ENCODE measurements at places on chromosomes 16 and 17. TPM values are rescaled to one million over a fixed set of nuclear protein-coding genes. Genes with fewer than 3 reads are reported as not detected.

DNA sequence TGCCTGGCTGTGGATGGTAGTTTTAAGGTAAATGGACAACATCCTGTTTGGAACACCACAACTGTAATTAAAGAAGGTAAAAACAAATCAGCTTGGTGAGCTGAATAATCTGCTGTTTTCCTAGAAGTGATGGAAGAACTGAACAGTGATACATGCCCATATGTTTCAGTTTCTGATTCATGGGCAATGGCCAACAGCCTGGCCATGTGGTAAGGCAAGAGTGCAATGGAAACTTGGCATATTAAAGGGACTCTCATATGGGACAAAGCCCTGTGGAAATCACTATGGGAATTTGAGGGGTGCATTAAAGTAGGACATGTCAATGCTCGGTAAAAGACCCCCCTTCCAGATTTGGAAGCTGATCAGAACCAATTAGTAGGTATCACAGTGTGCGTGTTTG is 37.8 kb downstream of the IKZF3 start:
- DNase-seq = no peak

- DNase-seq = no peak
Measured at GRCh38 chr17:14156689-14157088, 80.0 kb downstream of the CDRT15 start.

The EPN3 gene
- total RNA-seq = not detected

GRCh38 chr16:77190190-77190477 is 856 bp upstream of the MON1B start:
- DNase-seq = no peak

DNA sequence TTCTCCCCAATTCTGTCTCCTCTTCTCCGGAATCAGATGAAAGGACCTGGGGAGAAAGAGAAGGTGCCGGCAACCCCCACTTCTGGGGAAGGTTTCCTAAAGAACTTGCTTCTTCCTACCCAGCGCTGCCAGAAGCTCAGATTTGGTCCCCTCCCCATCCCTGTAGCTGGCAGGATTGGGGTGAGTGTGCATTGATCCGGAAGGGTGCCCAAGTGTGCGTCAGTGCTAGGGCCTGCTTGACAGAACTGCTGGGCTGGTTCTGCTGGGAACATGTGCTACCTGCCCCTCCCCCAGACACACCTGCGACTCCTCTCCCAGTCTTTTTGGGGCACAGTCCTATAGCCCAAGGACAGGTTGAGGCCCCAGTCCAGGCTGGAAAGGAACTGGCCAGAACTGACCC is 3.3 kb downstream of the ARL4D start:
- DNase-seq = no peak

GRCh38 chr17:34368946-34369500 is 6.0 kb upstream of the CCL1 start:
- no peak for DNase-seq

DNA sequence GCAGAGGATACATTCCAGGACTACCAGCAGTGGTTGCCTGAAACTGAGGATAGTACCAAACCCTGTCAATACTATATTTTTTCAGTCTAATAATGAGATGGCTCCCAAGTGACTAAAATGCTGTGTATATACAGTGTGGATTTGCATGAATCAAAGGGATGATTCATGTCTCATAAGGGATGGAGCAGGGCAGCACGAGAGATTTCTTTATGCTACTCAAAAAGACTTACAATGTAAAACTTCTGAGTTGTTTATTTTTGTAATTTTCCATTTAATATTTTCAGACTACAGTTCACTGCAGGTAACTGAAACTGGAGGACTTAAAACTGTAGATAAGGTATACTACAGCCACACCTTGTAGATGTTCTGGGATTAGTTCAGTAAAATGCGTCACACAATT is 674.7 kb upstream of the SALL1 start:
- no peak for DNase-seq

The TBC1D3 gene
- not detected for total RNA-seq

DNA sequence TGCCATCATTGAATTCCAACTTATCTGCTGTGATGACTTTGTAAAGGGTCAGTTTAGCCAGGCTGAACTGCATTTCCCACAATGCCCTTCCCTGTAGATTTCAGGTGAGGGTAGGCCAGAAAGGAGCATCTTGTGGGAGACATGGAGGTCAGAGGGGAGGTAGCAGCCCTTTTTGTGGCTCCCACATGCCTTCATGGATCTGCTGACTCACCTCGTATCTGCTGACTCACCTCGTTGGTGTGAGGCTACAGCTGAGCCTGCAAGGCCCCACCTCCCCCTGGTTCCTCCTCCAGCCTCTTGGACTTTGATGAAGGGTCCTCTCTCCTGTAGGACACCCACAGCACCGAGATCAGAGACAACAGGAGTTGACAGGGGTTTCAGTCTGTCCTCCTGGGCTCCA is 102.5 kb downstream of the SALL1 start:
- no peak for DNase-seq

DNA sequence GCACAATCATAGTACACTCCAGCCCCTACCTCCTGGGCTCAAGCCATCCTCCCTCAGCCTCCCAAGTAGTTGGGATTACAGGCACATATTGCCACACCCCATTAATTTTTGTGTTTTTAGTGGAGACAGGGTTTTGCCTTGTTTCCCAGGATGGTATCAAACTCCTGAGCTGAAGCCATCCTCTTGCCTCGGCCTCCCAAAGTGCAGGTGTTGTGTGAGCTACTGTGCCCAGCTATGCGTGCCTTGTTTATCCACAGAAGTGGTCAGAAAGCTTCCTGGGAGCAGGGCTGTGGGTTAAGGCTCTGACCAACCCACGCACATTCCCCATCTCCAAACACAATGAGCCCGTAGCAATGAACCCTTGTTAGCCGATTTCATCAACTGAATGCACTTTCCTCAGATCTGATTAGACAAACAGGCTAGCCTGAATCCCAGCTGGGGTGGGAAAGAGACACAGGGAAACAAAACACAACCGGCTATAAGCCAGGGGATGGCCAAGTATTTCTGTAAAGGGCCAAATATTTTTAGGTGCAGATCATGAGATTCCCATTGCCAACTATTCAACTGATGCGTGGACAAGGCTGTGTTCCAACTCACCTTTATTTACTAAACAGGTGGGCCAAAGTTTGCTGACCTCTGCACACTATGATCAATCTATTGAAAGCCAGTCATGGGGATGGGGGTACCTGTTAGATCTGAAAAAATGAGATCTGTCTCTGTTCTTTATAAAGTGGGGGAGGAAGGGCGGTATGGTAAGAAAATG is 193.6 kb downstream of the CPPED1 start:
- no peak for DNase-seq

The PGAP6 gene
- 36.2 TPM for total RNA-seq

DNA sequence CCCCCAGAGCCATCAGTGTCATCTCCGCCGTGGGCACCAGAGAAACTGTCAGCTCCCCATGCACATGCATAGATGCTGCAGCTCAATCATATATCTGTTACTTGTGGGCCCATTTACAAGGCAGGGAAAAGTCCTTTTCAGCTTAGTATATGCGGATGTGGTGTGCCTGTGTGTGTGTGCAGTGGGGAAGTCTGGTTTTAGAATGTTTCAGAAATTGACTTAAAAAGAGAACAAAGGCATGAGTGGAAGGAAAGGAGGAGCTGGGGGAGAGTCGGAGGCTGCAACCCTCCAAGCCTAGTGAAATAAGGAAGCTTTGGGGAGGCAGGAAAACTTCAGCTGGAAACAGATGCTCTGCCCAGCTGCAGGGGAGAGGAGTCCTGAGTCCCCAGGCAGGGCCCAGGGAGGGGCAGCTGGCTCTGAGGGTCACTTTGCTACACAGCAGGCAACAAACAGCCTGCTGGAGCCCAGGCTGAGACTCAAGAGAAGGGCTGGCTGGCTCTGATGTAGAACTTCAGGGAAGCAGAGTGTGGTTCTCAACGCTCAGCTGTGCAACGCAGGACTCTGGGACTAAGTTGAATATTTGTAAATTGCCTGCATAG is 11.1 kb upstream of the CD300LD start:
- no peak for DNase-seq

DNA sequence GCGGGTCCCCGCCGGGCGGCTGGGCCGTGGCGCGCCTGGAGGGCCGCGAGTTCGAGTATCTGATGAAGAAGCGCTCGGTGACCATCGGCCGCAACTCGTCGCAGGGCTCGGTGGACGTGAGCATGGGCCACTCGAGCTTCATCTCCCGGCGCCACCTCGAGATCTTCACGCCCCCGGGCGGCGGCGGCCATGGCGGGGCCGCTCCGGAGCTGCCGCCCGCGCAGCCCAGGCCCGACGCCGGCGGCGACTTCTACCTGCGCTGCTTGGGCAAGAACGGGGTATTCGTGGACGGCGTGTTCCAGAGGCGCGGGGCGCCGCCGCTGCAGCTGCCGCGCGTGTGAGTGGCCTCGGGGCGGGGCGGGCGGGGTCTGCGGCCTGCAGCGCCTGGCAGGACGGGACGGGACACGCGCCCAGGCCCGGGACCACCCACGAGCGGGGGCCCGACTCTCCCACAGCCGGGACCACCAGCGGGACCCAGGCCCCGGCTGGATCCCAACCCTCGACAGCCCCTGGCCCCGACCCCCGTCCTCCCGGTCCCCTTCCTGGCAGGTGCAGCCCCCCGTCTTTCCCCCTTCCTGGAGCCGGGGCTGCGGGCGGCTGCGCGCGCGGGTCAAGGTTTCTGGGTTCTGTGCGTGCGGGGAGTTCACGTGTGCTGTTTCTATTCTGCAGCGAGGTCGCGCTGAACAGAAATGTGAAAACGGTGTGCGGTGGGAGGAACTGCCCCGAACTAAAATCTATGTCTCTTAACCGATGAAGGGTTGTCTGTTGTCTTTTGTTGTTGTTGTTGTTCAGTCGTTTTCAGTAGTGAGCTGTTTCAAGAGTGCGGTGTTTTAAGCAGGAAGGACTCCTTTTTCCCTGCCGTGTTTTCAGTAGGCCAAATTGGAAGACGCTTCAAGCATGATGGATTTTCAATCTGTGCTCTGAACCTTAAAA is 705 bp downstream of the FOXK2 start:
- DNase-seq = peak; percentile 33

- DNase-seq = no peak
Measured at GRCh38 chr17:44765965-44766364, 7.2 kb downstream of the ADAM11 start.

DNA sequence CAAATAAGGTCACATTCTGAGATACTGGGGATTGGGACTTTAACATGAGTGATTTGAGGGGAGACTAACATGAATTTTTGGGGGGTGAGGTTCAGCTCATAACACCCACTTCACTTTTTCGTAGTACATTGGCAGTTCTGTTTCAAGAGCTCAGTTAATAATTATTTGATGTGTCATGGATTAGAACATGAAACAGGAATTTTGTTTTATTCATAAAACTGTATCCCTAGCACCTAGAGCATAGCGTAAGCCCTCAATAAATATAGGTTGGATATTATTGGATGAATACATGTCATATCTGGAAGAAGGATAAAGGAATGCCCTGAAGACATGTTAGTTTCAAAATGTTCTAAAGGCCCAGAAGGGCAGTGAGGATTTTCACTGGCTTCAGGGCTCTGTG is 119.8 kb downstream of the PRKCA start:
- no peak for DNase-seq

The MARVELD3 gene
- total RNA-seq = 0.21 TPM

The SEPTIN1 gene
- total RNA-seq = 1.0 TPM

- DNase-seq = peak; percentile 13
Measured at GRCh38 chr17:77332981-77333685, 192.4 kb downstream of the SEC14L1 start.

GRCh38 chr17:732067-732901 is at the start of gene TLCD3A:
Gene TLCD3A, plus strand, starts transcription at chr17:732596. Its CDS starts 52 bp downstream, at chr17:732648.
- DNase-seq = peak; percentile 77

DNA sequence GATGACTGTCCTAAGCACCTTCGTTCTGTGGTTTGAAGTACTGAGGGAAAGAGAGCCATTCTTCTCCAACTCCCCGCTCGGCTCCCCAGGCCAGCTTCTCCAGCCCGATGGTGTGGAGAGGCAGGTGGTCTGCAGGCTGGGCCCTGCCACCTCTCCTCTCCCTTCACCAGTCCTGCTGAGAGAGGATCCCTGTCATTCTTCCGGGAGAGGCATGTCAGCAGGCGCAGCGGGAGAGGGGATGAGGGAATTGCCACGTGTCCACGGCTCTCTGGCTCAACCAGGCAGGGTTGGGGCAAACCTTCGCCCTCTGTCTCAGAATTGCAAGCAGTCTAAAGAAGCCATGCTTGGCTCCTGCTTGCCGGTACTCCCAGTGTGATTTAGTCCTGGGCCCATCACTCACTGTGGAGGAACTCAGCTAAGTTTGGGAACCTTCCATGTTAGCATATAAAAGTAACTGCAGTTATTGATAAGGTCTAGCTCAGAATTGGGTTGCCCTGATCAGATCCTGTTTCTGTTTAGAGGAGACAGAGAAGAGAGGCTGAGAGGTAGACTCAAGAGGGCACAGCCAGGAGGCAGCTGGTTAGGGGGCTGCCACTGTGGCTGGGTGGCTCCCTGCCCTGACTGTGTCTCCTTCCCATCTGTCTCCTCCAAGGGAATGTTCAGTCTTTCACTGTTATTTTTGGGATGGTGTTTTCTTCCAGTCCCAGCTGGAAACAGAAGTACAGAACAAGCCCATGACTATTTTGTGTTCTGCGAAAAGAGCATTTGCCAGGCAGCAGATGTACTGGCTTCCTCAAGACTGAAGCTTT is 17.4 kb downstream of the HS3ST3B1 start:
- no peak for DNase-seq

DNA sequence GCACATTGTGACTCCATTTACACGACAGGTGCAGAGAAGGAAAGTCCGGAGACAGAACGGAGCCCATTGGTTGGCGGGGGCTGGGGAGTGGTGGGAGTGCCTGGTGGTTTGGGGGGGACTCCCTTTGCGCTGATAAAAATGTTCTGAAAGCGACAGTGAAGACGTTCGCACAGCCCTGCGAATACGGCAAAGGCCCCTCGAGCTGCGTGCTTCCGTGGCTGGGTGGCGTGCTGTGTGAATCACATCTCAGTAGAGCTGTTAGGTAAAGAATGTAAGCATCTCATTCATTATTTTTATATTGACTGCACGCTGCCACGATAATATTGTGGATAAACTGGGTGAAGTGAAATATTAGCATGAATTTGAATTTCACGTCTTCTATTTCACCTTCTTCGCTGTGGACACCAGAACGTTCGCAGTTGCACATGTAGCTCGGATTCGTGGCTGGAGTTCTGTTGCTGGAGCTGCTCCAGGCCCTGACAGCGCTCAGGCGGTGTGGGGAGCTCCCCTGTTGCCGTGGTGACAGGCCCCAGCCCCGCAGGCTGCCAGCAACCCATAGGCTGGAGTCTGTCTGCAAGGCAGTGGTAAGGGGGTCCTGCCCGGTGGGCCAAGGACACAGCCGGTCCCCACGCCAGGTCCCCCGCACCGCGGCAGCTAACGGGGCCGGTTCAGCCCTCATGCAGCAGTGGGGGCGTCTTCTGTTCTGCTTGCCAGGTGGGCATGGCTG is 44.6 kb downstream of the SOX8 start:
- no peak for DNase-seq

GRCh38 chr16:57165483-57165882 is 20.4 kb downstream of the PSME3IP1 start:
- DNase-seq = no peak

- no peak for DNase-seq
Measured at GRCh38 chr17:5571281-5571680, 13.0 kb downstream of the NLRP1 start.

The CD7 gene
- total RNA-seq = not detected

Measured in uterus (tissue), 4 donors.